ENCODE measurements at places on chromosomes 7 and 10.

DNA sequence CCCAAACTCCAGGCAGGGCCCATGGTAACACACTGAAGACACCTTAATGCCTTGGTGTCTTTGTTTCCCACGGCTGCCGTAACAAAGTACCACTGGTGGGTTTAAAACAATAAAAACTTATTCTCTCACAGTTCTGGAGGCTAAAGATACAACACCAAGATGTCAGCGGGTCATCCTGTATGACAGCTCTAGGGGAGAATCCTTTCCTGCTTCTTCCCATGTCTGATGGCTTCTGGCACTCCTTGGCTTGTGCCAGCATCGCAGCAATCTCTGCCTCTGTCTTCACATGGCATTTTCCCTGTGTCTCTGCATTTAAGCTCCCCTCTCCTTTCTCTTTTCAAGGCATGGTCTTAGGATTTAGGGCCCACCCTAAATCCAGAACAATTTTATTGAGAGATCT, 33.1 kb downstream of the PRSS2 start:
- no peak for DNase-seq

DNA sequence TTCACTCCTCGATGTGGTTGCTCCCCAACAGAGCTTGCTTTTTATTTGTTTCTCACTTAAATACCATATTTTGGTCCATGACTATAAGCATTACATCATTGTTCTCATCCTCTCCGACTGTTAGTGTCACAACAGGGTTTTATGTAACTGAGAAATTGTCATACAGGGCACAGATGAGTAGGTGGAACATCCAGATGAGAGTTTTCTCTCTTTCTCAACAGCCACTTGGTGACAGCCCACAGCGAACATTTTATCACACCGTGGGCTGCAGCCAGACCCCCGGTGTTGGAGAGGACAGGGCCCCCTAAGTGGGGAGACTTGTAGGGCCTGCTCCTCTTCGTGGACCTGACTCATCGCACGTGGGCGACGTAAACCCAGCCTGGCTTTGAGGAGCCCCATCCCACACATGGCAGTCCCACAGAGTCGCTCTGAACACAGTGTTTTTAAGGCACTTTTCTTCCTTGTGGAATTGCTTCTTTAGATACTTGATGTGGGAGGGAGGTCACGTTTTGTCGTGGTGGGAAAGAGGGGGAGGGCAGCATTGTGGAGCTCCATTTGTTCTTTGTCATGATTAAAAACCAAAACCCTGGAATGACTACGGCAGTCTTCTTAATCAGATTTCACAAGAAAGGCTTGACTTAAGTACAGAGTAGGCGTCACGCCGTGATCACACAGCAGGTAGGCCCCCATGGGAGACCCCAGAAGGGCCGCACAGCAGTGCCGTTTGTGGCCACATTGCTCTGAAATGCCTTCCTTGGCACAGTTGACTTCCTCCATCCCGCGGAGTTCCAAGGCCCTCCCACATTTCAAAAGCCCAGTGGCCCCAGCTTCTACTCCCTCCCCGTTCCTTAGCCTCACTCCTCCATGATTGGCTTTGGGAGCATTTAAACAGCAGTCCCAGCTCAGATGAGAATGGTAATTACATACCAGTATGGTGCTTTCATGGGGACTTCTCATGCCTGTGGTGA, 220.6 kb downstream of the CCDC3 start:
- no peak for DNase-seq

- no peak for DNase-seq
Measured at GRCh38 chr10:34163075-34163905, 651.8 kb downstream of the PARD3 start.

DNA sequence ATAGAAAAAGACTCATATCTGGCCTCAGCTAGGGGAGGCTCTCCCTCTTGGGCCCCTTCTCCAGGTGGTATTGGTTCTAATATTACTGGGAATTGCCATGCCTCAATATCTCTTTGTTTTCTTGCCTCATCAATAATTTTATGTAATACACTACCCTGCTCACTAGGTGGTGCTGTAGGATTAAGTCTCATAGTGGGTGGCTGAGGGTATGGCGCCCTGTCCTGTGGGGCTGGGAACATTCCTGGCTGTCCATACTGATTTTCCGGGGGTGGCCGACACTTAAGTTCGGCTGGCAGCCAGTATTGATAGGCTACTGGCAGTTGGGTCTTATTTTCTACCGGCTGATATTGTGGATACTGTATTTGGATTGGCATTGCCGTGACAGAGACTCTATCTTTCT, 9.0 kb upstream of the TAS2R3 start:
- DNase-seq: no peak
